ENCODE measurements at places on chromosomes 12 and 14.

DNA sequence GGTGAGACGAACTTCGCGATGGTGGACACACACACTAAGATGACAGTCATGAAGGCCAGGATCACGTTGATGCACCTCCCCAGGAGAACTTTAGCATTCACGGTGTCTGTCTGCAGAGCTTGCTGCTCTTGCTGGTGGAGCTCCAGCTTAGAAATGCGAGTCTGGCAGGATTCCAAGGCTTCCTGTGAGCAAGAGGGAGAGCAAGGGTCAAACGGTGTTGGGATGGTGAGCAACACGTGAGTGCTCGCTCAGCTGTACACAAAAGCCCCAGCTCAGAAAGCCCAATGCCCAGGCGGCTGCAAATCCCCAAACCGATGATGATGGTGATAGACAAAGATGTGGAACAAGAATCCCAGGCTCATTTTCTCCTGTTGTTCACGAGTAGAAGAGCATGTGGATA is 78.8 kb downstream of the TMCC3 start:
- no peak for DNase-seq

DNA sequence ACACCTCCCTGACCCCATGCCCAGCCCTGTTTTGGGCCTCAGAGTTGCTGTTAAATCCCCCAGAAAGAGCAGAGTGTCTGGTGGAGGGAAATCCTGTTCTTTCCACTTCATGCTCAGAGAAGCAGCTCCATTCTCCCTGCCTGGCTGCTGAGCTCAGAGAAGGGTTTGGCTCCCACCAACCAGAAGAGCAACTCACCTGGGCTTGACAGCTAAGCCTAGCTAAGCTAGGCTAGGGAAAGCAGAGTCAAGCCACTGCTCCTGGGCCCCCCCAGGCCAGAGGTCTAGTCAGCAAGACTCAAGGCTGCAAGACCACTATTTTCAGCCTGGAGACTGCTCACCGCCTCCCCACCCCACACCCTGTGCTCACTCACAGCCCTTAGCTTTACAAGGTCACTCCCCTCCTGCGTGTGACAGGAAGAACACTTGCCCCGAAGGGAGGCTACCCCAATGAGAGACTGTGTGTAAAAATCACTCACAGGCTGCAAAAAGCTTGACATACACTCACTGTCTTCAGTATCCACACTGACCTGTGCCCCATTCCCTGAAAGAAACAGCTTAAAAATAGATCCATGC is 13.5 kb downstream of the GSC start:
- no peak for DNase-seq

DNA sequence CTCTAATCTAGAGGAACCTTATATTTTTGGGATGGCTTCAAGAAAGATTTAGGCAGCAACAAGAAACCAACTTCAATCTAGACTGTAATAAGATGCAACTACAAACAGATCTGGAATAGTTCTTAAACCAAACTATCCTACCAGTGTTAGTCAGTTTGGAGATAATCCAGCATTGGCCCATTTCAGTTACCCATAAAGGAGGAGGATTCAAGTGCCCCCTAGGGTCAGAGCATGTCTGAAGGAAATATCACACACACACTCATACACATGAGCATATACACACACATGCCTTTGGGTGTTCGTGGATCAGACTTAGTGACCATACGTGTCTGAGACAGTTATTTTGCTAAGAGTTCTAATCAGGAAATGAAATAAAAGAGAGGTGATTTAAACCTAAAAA is 261.2 kb downstream of the ADAMTS20 start:
- DNase-seq: no peak

GRCh38 chr12:41802803-41803202 is 341.9 kb downstream of the GXYLT1 start:
- no peak for DNase-seq

- DNase-seq: no peak
Measured at GRCh38 chr12:13981296-13981962, at the start of gene GRIN2B. Gene GRIN2B, minus strand, starts transcription at chr12:13981602. Its CDS starts 115,394 bp downstream, at chr12:13866208.

- no peak for DNase-seq
Measured at GRCh38 chr12:57039016-57039798, 10.7 kb downstream of the MYO1A start.

GRCh38 chr14:98940693-98941437 is 331.1 kb downstream of the BCL11B start:
- no peak for DNase-seq

DNA sequence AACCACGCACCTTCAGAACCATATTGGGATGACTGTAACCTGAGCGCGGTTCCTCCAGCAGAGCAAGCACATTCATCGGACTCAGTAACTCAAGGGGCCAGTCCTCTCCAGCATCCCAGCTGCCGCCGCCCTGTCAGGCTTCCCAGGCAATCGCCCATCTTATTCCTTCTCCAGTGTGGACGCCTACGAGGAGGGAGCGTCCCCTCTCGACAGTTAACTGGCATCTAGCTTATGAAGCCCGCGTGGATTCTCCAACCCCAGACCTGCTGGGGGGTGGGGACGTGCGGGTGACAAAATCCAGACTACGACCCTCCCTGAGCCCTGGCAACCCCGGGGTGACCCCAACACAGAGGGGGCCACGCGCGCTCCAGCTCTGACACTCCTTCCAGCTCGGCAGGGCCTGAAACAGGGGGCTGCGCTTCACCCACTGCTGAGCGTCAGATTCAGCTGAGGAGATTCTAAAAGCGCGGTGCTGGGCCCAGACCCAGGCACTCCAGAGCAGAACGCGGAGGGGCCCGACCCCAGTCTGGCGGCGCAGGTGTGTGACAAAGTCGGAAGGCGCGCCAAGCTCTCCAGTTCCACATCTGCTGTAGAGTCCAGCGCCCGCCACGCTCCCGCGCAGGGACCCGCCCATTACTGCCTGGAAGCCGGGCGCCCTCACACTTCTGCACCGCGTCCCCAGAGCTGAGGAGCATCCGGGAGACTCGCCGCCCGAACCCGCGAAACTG is 43.9 kb upstream of the ESR2 start:
- DNase-seq: peak; percentile 3

DNA sequence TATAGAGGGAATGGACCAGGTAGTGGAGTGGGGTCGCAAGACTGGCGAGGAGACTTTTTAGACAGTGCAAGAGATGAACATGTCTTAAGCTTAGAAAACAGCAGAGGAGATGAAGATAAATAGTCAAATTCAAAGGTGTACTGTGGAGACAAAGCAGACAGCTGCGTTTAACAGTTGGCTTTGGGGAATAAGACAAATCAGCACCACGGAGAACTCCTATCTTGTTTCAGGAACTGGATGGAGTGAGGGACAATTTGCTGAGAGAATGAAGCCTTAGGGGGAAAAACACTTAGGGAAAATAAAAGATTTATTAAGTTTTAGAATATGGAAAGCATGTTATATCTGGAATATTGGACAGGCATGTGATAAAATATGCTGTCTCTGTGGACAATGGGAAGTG is 458.8 kb downstream of the GLT1D1 start:
- DNase-seq: no peak

- DNase-seq: no peak
Measured at GRCh38 chr12:97616946-97617345, 154.3 kb downstream of the RMST start.

GRCh38 chr12:76113800-76114757 is 29.6 kb upstream of the NAP1L1 start:
- DNase-seq: no peak

DNA sequence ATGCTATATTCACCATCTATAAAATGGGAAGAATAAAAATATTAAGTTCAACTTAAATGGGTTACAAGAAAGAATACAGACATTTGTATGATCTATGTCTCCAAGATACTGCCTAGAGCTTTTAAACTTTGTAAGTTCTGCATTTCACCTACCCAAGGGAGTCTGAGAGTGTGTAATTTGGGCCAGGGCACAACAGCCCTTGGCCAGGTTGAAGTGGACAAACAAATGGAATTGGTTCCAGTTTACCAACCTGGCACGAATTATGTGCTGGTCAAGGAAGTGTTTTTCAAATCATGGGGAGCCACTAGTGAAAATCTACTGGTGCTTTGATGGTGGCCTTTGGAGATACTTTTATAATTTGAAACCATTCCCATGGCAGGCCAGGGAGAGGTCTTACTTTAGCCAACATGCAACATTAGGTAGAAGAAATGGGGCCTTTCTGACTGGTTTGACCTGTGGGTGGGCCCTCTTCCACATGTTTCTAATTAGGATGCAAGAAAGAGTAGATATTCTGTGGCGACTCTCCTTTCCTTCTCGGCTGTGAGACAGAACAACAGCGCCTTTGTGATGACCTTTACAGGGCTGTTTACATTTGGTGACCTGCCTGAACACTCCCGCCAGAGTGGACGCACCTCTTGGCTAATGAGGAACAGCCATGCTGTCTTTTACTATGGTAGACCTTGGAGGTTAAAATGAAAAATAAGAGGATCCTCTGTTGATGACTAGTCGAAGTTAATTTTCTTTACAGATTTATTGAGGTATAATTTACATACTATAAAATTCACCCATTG is 476.6 kb downstream of the ZFP36L1 start:
- no peak for DNase-seq

GRCh38 chr12:46578190-46578982 is 205.8 kb upstream of the SLC38A2 start:
- DNase-seq: no peak

DNA sequence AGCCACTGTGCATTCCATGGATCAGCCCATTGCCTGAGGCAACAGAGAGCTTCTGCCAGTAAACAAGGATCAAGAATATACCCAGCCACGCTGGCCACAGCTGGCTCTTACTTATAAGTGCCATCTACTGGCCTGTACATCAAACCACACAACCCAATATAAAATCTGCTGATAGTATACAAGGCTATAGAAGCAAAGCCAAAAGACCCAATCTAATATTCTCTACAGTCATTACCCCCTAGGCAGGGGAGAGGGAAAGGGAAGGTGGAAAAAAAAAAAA is 4.4 kb upstream of the FAM186B start:
- DNase-seq: no peak

- no peak for DNase-seq
Measured at GRCh38 chr14:36477266-36477665, 42.8 kb downstream of the NKX2-1 start.

GRCh38 chr12:43241986-43242385 is 310.0 kb downstream of the ADAMTS20 start:
- DNase-seq: no peak

DNA sequence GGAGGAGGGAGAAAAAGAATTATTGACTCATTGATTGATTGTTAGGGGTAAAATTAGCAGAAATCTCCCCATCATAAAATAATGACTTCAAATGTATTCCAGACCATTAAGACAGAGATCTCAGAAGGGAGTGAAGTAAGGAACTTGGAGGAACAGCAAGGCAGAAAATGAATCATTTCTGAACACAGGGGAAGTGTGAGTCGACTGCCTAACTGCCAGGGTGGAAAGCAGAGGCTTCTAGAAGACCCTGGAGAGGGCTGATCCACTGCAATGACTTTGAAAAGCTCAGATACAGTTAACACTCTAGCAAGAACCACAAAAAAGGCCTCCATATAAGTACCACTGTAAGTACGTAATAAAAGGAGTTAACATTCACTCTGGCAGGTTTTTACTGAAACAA is 9.7 kb downstream of the GLTP start:
- DNase-seq: no peak

- DNase-seq: peak; percentile 5
Measured at GRCh38 chr12:31589904-31590641, 863 bp downstream of the DENND5B start.

DNA sequence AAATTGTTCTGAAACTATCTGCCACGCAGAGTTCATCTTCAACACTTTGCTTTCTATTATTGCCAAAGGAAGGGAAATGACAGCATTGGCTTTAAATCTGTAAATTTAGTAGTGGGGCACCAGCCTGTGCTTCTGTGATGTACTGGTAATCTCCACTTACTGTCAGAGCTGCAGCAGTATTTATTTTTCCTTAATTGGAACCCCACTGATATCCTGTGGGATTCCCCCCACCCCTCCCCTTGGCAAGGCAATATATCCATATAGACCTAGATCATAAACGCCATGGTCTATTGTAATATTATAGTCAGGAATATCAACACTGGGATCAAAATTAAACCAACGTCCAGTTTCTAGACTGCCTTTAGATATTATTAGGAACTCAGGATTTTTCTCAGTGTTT is 96.7 kb downstream of the RMST start:
- no peak for DNase-seq

DNA sequence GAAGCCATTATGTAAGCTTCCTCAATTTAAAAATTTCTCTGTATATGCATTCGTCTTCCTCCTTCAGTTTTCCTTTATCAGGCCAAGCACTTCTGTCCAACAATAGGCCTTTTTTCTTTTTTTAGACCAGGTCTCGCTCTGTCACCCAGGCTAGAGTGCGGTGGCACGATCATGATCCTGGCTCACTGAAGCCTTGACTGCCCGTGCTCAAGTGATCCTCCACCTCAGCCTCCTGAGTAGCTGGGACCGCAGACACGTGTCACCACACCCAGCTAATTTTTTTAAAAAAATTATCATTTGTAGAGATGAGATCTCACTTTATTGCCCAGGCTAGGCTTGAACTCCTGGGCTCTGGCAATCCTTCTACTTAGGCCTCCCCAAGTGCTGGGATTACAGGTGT is 25.8 kb downstream of the TAOK3 start:
- DNase-seq: no peak

GRCh38 chr14:68380329-68380741 is 412.5 kb downstream of the ZFP36L1 start:
- no peak for DNase-seq

- DNase-seq: no peak
Measured at GRCh38 chr12:93181409-93181965, 196.2 kb upstream of the NUDT4 start.

- no peak for DNase-seq
Measured at GRCh38 chr12:53586745-53587144, 39.4 kb downstream of the ATF7 start.
